Stimulated activated naive CD4-positive, alpha-beta T cell (primary cell): ENCODE measurements at places on chromosomes 1 and 21.

GRCh38 chr21:33961061-33961460 lies 45.5 kb upstream of the ATP5PO start:
- DNase-seq = no peak

GRCh38 chr1:38693031-38693430 lies 166.5 kb downstream of the RRAGC start:
- no peak for DNase-seq

DNA sequence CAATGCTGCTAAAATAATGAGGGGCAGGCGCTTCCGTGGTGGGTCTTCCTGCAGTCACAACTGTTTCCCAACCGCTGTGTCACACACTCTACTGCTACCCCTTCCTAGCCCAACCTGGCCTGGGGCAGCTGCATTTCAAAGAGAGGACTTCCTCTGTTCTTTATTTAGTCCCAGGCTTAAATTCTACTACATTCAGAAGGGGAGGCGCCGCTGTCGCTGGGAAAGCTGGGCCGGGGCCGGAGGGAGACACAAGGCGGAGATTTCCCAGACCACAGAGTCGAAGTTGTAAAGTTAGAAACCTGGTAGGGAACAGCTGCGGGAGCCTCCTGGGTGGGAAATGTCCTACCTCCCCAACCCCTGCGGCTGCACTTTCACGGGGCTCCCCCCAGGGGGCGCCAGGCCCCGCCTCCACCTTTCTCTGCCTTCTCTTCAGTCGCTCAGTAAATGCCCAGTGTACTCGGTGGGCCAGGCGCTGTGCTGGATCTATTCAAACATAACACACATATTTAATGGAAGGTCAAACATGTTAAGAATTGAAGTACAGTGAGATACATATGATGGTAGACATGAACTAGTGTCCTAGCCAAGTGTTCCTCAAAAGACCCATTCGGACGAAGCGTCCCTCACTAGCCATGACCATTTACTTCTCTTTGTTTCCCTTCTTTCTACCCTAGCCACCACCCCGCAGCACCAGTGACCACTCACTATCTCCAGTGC lies 23.1 kb downstream of the DYRK3 start:
- peak; percentile 20 for DNase-seq

GRCh38 chr1:29953961-29954360 lies 717.6 kb downstream of the PTPRU start:
- no peak for DNase-seq

GRCh38 chr21:18248171-18248570 lies 3.5 kb downstream of the CHODL start:
- no peak for DNase-seq

GRCh38 chr1:50109647-50110075 lies 941 bp downstream of the ELAVL4 start:
- peak; percentile 24 for DNase-seq

DNA sequence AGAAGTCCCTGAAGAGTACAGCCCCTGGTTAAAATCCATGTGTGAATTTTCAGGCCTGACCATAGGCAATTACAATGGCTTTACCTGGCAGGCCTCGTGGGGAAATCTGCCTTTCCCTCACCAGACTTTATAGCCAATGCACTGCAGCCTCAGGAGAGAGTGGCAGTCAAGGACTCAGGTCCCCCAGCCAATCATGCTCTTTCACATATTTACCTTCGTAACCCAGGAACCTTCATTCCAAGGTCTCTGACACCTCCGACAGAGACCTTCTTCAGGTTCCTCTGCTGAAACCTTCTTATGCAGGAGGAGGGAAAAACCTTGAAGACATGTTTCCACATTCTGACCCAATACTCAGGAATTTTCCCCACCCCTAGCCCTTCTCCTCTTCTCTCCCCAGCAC lies 118.9 kb downstream of the FASLG start:
- no peak for DNase-seq
